Mammary epithelial cell (primary cell): ENCODE measurements at places on chromosomes 12 and 14. TPM values are rescaled to one million over a fixed set of nuclear protein-coding genes. Genes with fewer than 3 reads are reported as not detected.

CCDC197 gene
- total RNA-seq, result not detected

SPIC gene
- not detected in 2 replicates for total RNA-seq

PZP gene
- not detected for total RNA-seq

NFATC4 gene
- 9.0 TPM for total RNA-seq

SRRM4 gene
- total RNA-seq, result not detected in 2 replicates

HOXC12 gene
- not detected in 2 replicates for total RNA-seq

STAB2 gene
- under 0.01 TPM for total RNA-seq

SEL1L gene
- total RNA-seq, result 64.3 and 120 TPM in 2 replicates

SDR9C7 gene
- total RNA-seq, result not detected in 2 replicates

TAS2R9 gene
- not detected in 2 replicates for total RNA-seq

MYO1H gene
- not detected in 2 replicates for total RNA-seq

NRXN3 gene
- total RNA-seq, result 0.08 and 0.75 TPM in 2 replicates

CD4 gene
- 0.17 TPM for total RNA-seq

BORCS5 gene
- total RNA-seq, result 24.8 TPM

OR6C76 gene
- not detected for total RNA-seq

C3AR1 gene
- total RNA-seq, result 0.42 TPM in 1 of 2 replicates, not detected in the other

GSG1 gene
- not detected in 2 replicates for total RNA-seq

OR6C4 gene
- total RNA-seq, result not detected

KRT77 gene
- total RNA-seq, result not detected in 2 replicates

EPYC gene
- not detected in 2 replicates for total RNA-seq

RPGRIP1 gene
- total RNA-seq, result not detected in 2 replicates

BCL11B gene
- total RNA-seq, result 8.3 TPM

SSPN gene
- total RNA-seq, result 11.0 TPM

SALL2 gene
- 3.3 TPM for total RNA-seq

BCL7A gene
- total RNA-seq, result 15.8 TPM

KRT84 gene
- 0.14 TPM in 1 of 2 replicates, not detected in the other for total RNA-seq

SMCO3 gene
- 0.17 TPM for total RNA-seq

REP15 gene
- 2.0 TPM for total RNA-seq

VSIG10 gene
- total RNA-seq, result 11.4 and 16.8 TPM in 2 replicates

THTPA gene
- 10.8 and 11.5 TPM in 2 replicates for total RNA-seq

CPNE6 gene
- total RNA-seq, result not detected

RBM23 gene
- 38.7 TPM for total RNA-seq

WDHD1 gene
- 10.1 and 21.1 TPM in 2 replicates for total RNA-seq

KRT6B gene
- 3,751 TPM for total RNA-seq

PTPN21 gene
- total RNA-seq, result 10.0 TPM

FSCB gene
- not detected for total RNA-seq

KIAA0586 gene
- 14.3 TPM for total RNA-seq

TC2N gene
- 32.0 TPM for total RNA-seq

AKAP3 gene
- 0.83 TPM for total RNA-seq

IFNG-AS1 gene
- total RNA-seq, result not detected in 2 replicates

CPSF6 gene
- 21.7 TPM for total RNA-seq

PDE3A gene
- total RNA-seq, result not detected in 2 replicates

FERMT2 gene
- 25.9 and 28.9 TPM in 2 replicates for total RNA-seq

CD27 gene
- not detected in 2 replicates for total RNA-seq
